ENCODE measurements at places on chromosomes 3 and 15.

DNA sequence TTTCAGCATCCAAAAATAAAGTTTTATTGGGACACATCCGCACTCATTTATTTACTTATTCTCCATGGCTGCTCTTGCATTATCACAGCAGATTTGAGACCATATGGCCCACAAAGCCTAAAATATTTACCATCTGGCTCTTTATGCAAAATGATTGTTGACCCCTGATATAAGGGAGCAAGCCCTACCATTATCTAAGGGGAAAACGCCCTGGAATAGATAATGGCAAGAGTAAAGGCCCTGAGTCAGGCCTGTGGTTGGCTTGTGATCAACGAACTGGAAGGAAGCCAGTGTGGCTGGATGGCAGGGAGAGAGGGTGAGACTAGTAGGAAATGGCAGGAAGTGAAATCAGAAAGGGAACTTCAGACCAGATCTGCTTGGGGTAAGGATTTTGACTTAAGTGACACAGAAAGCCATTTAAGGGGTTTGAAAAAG is 24.6 kb upstream of the DMXL2 start:
- no peak for DNase-seq
- no peaks in the 10 kb centered on the region for H3K36me3 ChIP-seq
- no peak overlapping the region for H3K27ac ChIP-seq
- H3K4me3 ChIP-seq: no peak overlapping the region
- no peaks in the 10 kb centered on the region for H3K4me1 ChIP-seq

DNA sequence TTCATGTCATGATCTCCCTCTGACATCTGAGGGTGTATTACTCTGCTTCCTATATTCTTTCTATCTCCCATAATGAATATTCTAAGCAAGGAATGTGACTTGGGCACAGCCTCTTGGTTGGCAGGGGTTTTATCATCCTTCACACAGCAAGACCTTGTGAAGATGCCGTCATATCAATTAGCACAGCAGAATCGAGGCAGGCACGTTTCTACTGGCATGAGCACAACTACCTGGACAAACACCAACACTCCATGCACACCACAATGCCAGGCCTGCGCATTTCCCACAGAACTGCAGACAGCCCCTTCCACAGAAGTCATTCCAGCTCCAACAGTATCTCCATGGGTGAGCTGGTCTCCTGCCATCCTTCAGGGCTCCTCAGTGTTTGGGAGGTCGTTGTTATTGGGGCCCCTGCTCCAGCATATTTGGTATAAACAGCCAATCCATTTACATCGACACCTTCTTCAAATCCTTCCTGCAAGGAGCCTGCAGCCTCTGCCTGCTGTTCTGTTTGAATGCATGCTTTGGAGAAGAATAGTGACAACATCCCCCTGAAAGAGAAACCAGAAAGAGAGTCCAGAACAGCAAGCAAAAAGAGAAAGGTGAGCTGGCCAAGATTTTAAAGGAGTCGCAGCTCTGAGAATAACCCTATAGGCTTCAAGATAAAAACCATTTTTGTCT is 275.5 kb downstream of the SHOX2 start:
- no peak for DNase-seq
- peaks cover 5% of the 10 kb centered on the region for H3K27me3 ChIP-seq
- H3K36me3 ChIP-seq: no peaks in the 10 kb centered on the region
- no peak overlapping the region for H3K4me3 ChIP-seq
- H3K4me1 ChIP-seq: no peaks in the 10 kb centered on the region
- no peak overlapping the region for H3K27ac ChIP-seq

DNA sequence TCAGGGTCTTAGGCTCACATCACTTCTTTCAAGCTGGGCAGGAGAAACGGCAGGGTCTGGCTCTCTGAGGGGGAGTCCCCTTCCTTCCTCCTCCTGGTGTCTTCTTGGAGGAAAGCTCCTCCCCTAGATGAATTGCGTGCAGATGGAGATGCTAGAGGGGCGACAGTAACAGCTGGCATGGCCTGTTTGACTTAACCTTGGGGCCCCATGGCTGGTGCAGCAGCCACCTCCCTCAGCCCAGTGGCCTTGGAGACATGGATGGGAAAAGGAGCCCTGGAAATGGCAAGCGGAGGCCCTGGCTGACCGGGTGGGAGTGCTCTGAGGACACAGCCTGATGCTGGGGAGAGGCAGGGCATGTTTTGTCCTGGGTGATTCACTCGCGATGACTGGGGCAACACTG is 20.2 kb downstream of the PAK6 start:
- H3K36me3 ChIP-seq: no peaks in the 10 kb centered on the region
- no peak for DNase-seq
- H3K27me3 ChIP-seq: peaks cover 18% of the 10 kb centered on the region

- DNase-seq: no peak
- H3K27ac ChIP-seq: no peak overlapping the region
- H3K4me3 ChIP-seq: no peak overlapping the region
- no peaks in the 10 kb centered on the region for H3K4me1 ChIP-seq
These were observed 300.0 kb upstream of the CTNNB1 start for GRCh38 chr3:40899286-40899712.

- H3K27me3 ChIP-seq: peaks cover 3% of the 10 kb centered on the region
- no peaks in the 10 kb centered on the region for H3K4me1 ChIP-seq
- no peak overlapping the region for H3K27ac ChIP-seq
- no peak overlapping the region for H3K4me3 ChIP-seq
These were observed 322.5 kb downstream of the MAGI1 start for GRCh38 chr3:65716071-65716751.

DNA sequence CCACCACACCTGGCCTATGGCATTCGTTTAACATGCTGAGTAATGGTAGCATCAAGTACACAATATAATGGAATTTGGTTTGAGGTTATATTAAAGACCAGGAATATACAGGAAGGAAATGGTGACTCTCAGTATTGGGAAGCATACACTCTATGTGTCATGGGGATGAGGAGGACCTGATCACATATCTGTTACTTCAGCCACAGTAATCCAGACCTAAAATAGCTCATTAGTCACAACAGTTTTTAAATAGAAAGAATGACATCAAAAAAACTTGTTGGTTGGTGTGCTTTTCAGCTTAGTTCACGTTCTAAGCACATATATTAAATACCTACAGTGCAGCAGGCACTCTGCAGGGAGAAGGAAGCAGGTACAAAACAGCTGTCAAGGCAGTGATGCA is 52.5 kb upstream of the ATP2C1 start:
- no peaks in the 10 kb centered on the region for H3K36me3 ChIP-seq
- H3K4me3 ChIP-seq: no peak overlapping the region
- H3K4me1 ChIP-seq: no peaks in the 10 kb centered on the region
- H3K27ac ChIP-seq: no peak overlapping the region
- peaks cover 1% of the 10 kb centered on the region for H3K27me3 ChIP-seq
- DNase-seq: no peak

DNA sequence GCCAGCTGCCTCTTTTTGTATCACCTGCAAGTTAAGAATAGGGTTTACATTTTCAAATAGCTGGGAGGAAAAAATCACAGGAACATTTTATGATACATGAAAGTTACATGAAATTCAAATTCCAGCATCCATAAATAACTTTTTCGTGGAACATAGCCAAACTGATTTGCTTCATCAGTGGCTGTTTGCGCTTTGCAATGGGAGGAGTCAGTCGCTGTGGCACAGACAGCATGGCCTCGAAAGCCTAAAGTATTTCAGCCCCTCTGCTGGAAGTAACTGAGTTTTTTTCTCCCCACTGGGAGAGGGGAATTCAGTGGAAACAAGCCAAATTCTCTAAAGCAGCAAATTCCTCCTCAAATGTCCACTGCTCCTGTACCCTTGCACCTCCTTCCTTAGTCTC is 271.9 kb downstream of the SUCLG2 start:
- no peak overlapping the region for H3K4me3 ChIP-seq
- H3K27me3 ChIP-seq: no peaks in the 10 kb centered on the region
- no peak for DNase-seq
- peaks cover 6% of the 10 kb centered on the region for H3K4me1 ChIP-seq
- peaks cover 18% of the 10 kb centered on the region for H3K36me3 ChIP-seq
